NB4 (cell line): ENCODE measurements at places on chromosomes 1 and 21.

GRCh38 chr1:31062867-31063380 is 2.6 kb downstream of the PUM1 start:
- no peak for DNase-seq

GRCh38 chr21:44596068-44596725 is 3.9 kb upstream of the KRTAP10-6 start:
- no peak for DNase-seq

DNA sequence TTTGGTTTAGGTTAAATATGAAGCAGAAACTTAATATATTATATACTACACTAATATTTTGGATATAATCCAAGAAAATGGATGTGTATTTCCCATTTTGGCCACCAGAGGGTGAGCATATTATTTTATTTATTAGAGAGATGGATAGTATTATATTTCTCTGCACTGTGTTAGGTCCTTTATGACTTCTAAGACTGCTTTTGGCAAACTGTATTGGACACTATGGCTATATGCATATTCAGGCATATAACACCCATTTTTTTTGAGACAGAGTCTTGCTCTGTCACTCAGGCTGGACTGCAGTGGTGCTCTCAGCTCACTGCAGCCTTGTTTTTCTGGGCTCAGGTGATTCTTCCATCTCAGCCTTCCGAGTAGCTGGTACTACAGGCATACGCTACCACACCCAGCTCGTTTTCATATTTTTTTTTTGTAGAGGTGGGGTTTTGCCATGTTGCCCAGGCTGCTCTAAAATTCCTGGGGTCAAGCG is 17.8 kb upstream of the PGM1 start:
- peak; percentile 16 for DNase-seq

DNA sequence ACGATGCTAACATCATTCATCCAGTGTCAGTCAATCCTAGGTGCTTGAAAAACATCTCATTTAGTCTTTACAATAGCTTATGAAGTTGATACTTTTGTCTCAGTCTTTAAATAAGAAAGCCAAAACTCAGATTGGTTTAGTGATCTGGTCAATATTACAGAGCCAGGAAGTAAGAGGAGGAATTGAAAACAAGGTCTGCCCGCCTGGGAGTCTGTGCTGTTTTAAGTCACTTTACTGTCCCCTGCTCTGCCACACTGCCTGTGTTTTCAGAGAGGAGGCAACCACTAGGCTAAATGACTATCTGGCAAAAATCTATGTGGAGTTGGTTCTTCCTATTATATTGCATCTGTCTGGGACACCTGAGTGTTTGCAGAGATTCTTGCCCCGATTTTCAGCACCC is 62.3 kb downstream of the ST6GALNAC3 start:
- DNase-seq: no peak

DNA sequence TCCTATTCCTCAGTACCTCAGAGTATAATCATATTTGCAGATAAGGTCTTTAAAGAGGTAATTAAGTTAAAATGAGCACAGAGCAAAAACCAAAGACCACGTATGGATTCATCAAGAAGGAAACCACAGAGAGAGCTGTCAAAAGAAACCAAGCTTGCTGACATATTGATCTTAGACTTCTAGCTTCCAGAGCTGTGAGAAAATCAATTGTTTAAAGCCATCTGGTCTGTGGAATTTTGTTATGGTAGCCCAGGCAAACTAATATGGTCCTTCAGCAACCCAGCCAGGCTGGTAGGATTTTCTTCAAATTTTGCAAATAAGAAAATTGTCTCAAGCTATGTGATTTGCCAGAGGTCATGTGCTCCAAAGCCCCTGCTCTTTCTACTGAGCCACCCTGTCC is 62.5 kb downstream of the LRIG2 start:
- no peak for DNase-seq

DNA sequence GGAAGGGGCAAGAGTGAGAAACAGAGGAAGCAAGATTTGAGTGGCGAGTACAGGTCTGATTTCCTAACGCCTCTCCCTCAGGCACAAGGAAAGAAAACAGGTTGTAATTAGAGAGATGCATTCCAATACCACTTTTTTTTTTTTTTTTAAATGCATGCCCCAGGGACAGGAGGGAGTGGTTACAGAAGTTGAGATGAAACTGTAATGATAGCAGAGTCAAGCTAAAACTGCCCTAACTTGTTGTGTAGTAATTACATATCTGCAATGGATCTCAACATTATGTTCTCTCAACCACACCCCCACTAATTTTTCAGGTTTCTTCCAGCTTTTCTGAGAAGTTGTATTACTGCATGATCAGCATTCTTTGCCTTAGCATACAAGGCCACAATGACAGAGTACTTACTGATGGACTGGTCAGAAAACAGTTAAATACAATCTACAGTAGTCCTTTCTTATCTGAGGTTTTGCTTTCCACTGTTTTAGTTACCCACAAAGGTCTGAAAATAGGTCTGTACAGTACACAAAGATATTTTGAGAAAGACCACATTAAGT is 5.5 kb downstream of the ETV3 start:
- no peak for DNase-seq

GRCh38 chr1:2988256-2988655 is 33.0 kb upstream of the ACTRT2 start:
- no peak for DNase-seq
